ENCODE measurements at places on chromosomes 7 and 10. TPM values are rescaled to one million over a fixed set of nuclear protein-coding genes. Genes with fewer than 3 reads are reported as not detected.

VAX1 gene
- not detected for total RNA-seq

LDB3 gene
- total RNA-seq = 0.10 TPM

PKD2L1 gene
- total RNA-seq = not detected

CALML3 gene
- not detected for total RNA-seq

DNA sequence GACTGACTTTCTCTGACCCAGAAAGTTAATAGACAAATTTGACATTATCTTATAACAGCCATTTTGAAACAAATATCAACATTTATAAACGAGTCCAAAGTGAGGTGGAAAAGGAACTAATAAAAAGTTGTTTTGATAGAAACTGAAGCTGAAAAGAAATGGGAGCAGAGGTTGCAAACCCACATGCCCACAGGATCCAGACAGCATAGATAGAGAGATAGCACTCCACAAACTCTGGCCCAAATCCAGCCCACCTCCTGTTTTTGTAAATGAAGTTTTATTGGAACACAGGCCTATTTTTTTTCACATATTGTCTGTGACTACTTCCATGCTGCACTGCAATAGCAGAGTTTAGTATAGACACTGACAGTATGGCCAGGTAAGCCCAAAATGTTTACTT, 171.9 kb downstream of the PRKG1 start:
- H3K36me3 ChIP-seq = no peaks in the 10 kb centered on the region
- no peaks in the 10 kb centered on the region for H3K27me3 ChIP-seq
- H3K4me1 ChIP-seq = no peaks in the 10 kb centered on the region
- no peak overlapping the region for H3K4me3 ChIP-seq
- no peak for DNase-seq

DNA sequence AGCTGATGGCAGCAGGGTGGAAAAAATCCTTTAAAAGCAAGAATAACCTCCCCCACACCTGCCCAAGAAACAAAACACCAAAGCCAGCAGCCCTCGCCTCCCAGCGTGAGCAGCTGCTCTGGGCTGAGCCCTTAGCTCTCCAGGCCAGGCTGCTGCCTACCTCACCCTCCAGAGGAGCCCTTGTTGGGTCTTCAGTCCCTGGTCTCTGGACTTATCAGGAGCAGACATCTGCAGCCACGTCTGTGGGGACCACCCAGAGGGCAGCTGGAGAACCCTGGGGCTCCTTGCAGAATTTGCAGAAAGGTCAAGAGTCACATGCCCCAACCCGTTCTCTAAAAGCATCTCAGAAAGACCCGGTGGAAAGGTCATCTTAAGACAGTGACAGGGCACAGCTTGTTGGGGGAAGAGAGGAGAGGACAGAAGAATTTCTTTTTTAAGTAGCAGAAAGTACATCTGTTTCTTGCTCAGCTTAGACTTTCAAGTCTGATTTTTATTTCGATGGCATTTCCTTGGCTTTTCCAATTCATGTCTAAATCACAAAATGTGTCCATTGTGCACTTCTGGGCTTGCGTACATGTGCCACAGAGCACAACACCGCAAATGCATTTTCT, 425.7 kb upstream of the NFE2L3 start:
- no peaks in the 10 kb centered on the region for H3K36me3 ChIP-seq
- no peak for DNase-seq
- H3K27me3 ChIP-seq = peaks cover 4% of the 10 kb centered on the region
- H3K4me3 ChIP-seq = no peak overlapping the region
- H3K4me1 ChIP-seq = no peaks in the 10 kb centered on the region

GRCh38 chr7:123624527-123625183, 23.0 kb downstream of the ASB15 start:
- H3K4me1 ChIP-seq = no peaks in the 10 kb centered on the region
- no peaks in the 10 kb centered on the region for H3K36me3 ChIP-seq
- H3K4me3 ChIP-seq = no peak overlapping the region

DNA sequence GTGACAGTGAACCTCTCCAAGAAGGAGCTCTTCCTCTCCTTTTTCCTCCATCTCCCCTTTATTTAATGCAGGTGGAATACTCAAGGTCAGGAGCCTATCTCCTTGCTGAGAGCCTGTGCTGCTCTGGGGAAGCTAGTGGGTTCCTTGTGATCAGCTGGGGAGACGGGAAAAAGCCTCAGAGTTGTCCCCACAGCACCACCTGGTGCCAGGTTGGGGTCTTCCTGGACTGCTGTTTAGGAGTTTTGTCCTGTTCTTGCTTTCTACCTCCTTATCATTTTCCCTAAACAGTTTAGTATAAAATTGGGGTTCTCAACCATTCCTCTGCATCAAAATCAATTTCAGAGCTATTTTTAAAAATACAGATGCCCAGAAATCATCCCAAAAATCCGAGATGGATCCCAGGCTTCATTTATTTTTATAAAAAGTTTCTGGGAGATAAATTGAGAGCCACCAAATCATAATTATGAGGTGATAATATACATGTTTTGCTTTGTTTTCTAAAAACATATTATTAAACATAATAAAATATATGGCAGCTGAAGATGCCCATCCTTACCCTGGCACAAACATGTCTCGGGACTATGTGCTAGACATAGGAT, 44.3 kb downstream of the MACC1 start:
- no peak overlapping the region for H3K4me3 ChIP-seq
- no peak overlapping the region for H3K27ac ChIP-seq

DNA sequence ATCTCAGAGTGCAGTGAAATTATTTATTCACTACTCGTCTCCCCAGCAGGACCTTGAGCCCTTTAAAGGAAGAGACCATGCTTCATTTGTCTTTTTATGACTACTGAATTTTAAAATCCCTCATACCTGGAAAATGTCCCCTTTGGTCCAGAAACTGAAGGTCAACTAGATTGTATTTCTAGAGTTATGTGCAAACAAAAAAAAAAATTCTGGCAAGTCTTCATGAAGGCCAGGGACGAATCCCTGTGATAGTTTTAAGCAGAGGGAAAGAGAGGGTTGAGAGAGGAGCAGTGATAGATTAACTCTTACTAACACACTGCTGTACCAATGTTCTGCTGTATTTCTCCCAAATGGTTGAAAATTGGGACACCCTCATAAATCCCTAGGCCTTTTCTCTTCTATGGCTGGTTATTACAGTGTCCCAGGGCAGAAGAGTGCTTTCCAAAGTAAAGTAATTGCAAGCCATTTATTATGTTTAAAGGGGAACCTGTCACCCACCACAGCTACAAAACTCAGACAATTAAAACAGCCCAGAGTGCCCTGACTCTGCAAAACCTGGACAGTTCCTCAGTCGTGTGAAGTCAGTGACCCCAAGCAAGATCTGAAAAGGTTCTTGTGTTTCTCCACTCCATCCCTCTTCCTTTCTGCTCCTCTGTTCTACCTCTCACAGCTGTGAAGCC, 182.8 kb upstream of the AOAH start:
- H3K36me3 ChIP-seq = peaks cover 55% of the 10 kb centered on the region
- DNase-seq = no peak
- H3K4me3 ChIP-seq = no peak overlapping the region
- H3K27me3 ChIP-seq = no peaks in the 10 kb centered on the region
- no peak overlapping the region for H3K27ac ChIP-seq

- H3K36me3 ChIP-seq = no peaks in the 10 kb centered on the region
- no peaks in the 10 kb centered on the region for H3K27me3 ChIP-seq
Observed at GRCh38 chr10:54585572-54585971, 215.5 kb downstream of the PCDH15 start.

Measured in activated CD4-positive, alpha-beta T cell treated with anti-CD3 and anti-CD28 coated beads, Interleukin-2, amount 10 ng/mL, durations not matched to agents 7 days and 5 days (primary cell).